ENCODE measurements at places on chromosomes 3 and 15. TPM values are rescaled to one million over a fixed set of nuclear protein-coding genes. Genes with fewer than 3 reads are reported as not detected.

DNA sequence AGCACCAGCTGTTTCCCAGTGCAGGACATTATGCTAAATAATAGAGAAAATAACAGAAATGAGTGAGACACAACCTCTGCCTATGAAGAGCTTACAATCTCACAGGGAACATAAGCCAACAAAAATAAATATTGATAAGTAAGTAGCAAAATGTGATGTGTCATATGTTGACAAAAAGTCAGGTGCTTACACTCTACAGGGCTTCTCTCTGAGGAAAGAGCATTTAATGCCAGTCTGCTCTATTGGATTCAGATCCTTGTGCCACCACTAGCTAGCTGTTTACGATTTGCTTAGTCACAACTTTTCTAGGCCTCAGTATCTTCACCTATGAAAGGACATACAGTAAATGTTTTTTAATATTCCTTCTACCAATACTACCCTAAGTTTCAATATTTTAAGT lies 500.9 kb upstream of the NAALADL2 start:
- no peak for DNase-seq

- no peak for DNase-seq
These were observed 17.1 kb downstream of the WNT5A start for GRCh38 chr3:55469957-55470526.

DNA sequence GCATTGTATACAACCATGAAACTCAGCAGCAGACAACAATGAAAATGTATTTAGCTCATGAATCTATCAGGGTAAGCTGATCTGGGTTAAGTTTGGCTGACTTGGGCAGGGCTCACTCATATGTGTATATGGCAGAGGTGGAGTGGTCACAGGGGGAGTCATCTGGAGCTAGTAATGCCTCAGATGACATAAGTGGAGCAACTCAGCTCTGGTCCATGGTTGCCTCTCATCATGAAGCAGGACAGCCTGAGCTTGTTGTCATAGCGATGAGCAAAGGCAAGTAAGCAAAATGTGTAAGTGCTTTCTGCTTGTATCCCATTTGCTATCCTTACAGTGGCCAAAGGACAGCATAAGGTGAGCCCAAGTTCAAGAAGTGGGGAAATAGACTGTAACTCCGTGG lies 64.5 kb downstream of the ALCAM start:
- DNase-seq, result no peak

DNA sequence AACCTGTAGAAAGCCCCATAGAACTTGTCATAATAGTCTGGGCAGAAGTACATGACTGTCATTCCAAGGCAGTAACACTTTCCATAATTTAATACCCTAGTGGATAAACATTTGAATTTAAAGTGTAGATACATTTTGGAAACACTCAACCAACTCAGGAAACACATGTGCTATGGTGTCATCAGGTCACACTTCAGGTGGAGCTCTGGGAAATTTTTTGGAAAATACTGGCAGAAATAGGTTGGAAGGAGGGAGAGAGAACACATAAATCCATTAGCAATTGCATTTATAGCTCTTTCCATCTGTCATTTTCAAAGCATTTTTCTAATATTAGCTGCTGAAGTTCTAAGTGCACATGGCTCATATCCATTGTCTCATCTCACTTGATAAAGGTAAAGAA lies 135.7 kb downstream of the MEIS2 start:
- DNase-seq, result no peak

- DNase-seq, result no peak
These were observed 773.7 kb upstream of the NR2F2 start for GRCh38 chr15:95556866-95557225.

- DNase-seq, result no peak
These were observed 34.9 kb upstream of the CMC1 start for GRCh38 chr3:28206479-28206878.

DNA sequence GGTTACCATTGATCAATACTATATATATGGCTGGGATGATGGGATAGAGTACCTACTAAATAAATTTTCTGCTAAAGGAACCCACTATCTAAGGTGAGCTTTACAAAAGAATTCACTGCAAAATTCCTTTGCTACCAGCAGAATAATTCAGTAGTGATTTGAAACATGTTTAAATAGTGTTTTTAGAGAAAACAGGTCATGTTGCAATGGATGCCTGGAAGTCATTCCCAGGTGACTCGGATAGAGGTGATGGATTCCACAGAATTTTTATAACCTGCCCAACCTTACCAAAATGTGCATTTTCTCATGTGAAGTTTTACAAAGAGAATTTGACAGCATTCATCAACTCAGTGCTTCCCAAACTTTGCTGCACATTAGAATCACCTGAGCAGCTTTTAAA lies 53.2 kb downstream of the CEP152 start:
- no peak for DNase-seq

GRCh38 chr15:24877174-24877573 lies 77.6 kb upstream of the SNRPN start:
- DNase-seq, result no peak

DNA sequence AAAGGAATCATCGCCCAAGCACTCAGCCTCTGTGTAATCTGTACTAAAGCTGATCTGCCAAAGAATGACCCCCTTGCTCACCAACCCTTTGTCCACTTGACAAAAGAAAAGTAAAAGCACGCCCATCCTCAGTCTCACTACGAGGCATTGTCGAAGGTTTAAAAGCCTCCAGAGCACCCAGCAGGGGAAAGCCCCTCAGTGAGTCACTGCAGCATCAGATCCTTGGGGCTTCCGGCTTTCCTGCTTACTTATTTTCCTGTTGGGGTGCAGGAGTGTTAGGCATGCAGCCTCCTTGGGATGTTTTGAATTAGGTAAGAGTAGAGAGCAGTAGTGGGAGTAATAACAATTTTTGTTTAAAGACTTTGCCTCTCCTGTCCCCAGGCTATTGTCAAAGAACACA lies 216.1 kb downstream of the MTHFS start:
- no peak for DNase-seq

The ANKUB1 gene
- total RNA-seq, result not detected
